Neural progenitor cell (in vitro differentiated cells): ENCODE measurements at places on chromosomes 12 and 14. TPM values are rescaled to one million over a fixed set of nuclear protein-coding genes. Genes with fewer than 3 reads are reported as not detected.

- H3K4me1 ChIP-seq = peaks cover 4% of the 10 kb centered on the region
- H3K27ac ChIP-seq = no peak overlapping the region
- no peak overlapping the region for H3K4me3 ChIP-seq
- no peak for DNase-seq
- no peaks in the 10 kb centered on the region for H3K36me3 ChIP-seq
- H3K27me3 ChIP-seq = no peaks in the 10 kb centered on the region
These were observed 93.6 kb downstream of the ARF6 start for GRCh38 chr14:49986343-49987014.

The SLC10A1 gene
- total RNA-seq = not detected in 2 replicates

DNA sequence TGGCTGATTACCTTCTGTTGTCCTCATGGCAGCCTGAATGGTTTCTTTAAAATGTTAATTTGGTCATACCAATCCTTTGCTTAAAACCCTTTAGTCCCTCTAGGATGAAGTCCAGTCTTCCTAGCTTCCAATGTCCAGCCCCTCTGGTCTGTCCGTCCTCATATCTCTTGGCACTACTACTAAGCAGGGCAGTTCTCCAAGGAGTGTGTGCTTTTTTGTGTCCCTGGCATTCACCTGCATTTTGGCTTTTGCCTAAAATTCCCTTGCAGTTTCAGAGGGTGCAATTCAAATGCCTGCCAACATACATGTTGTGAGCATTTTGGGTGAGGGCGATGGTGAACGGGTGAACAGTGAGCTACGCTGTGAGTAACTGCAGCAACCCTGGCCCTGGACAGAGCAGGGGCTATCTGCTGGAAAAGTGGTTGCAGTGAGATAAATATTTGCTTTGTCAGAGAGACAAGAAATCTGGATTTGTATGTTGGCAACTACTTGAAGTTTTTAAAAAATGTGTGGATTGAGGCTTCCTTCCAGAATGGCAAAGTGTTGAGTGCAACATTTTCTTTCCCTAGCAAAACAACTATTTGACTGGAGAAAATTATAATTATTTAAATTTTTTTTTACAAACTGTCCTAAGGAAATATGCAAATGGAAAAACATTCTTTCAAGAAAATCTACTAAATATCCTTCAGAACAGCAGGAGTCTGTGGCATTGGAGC lies 14.6 kb downstream of the GALNT8 start:
- H3K4me3 ChIP-seq = no peak overlapping the region
- no peak for DNase-seq
- H3K36me3 ChIP-seq = no peaks in the 10 kb centered on the region
- no peak overlapping the region for H3K27ac ChIP-seq
- no peaks in the 10 kb centered on the region for H3K27me3 ChIP-seq

GRCh38 chr12:128823216-128823915 lies 392 bp downstream of the SLC15A4 start:
- H3K4me3 ChIP-seq = peak overlapping the region; percentile 86
- no peak overlapping the region for H3K27ac ChIP-seq
- DNase-seq = no peak
- H3K4me1 ChIP-seq = peaks cover 42% of the 10 kb centered on the region
- no peaks in the 10 kb centered on the region for H3K27me3 ChIP-seq

DNA sequence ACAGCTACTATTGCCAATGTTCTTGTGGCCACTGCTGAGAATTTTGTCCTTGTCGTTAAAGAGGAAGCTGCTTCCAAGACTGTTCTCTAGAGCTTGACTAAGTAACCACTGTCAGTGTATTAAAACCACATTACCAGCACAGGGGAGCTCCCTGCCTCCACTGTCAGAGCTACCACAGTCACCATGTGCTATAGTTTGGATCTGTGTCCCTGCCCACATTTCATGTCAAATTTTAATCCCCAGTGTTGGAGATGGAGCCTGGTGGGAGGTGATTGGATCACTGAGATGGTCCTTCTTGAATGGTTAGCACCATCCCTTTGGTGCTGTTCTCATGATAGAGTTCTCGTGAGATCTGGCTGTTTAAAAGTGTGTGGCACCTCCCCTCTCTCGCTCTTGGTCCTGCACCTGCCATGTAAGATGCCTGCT lies 23.2 kb upstream of the RAP1B start:
- no peak for DNase-seq
- H3K4me3 ChIP-seq = no peak overlapping the region
- no peaks in the 10 kb centered on the region for H3K27me3 ChIP-seq
- H3K27ac ChIP-seq = no peak overlapping the region

DNA sequence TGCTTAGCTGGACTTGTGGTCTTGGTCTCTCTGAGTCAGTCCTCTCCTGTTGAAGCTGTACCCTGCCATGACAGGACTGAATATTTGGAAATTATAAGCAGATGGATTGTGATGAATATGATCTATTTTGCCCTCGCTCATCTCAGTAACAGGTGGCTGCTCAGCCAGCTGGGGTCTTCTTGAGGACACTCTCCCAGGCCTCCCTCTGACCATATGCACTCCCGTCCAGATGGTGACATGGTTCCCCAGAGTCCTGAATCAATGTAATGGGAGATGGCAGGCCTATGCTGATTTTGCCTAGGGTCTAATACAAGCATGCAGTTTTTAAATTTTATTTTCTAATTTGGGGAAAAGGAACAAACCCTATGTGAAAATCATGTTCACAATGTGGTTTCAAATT lies 63.1 kb upstream of the TRHDE start:
- no peak overlapping the region for H3K4me3 ChIP-seq
- H3K4me1 ChIP-seq = peaks cover 10% of the 10 kb centered on the region
- no peaks in the 10 kb centered on the region for H3K36me3 ChIP-seq
- H3K27me3 ChIP-seq = no peaks in the 10 kb centered on the region
- H3K27ac ChIP-seq = no peak overlapping the region

DNA sequence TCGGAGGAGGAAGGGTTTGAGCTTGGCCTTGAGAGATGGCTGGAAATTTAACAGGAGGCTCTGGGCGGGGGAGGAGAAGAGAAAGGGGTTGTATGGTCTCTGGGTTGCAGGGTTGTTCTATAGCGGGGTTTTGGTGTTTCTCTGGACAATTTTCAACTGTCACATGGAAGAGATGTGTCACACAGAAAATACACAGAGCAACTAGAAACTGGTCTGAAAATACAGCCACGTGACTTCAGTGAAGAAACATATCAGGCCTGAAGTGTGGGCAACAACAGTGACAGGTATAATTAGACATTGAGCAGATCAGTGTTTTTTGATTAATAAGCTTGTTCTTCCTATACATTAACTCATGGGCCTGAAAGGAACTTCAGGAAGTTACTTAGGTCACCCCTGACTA lies 205.3 kb upstream of the HMGA2 start:
- H3K4me1 ChIP-seq = no peaks in the 10 kb centered on the region
- H3K27ac ChIP-seq = no peak overlapping the region
- no peak for DNase-seq
- H3K27me3 ChIP-seq = no peaks in the 10 kb centered on the region
- H3K4me3 ChIP-seq = no peak overlapping the region
